ENCODE measurements at places on chromosomes 5 and 9.

GRCh38 chr5:163682234-163682633, 176.8 kb downstream of the MAT2B start:
- DNase-seq: no peak

DNA sequence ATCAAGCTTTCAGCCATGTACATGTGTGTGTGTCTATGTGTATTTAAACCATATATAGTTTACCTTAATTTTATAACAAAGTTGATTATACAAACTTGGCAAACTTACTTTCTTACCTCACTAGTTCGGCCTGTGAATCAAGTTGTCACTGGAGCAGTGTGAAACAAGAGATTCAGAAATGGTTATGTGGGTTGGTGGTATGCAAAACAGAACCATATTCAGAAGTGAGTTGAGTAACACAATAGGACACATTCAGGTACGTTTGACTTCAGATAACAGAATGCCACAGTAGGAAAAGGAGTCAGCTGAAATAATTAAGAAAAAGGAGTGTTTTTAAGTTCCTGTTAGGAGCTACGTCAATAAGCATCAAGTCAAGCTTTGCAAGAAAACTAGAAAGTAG, 21.5 kb downstream of the XPA start:
- no peak for DNase-seq

DNA sequence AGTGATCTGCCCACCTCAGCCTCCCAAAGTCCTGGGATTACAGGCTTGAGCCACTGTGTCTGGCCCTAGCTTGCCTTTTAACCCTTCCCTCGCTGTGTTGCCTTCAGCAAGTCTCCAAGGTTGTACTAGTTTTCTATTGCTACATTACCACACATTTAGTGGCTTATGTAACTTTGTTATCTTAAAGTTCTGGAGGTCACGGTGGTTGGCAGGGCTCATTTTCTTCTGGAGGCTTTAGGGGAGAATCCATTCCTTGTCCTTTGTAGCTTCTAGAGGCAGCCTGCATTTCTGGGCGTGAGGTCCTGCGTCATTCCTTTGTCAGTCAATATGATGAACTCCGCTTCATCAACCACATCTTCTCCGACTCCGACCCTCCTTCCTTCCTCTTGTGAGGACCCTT, 2.9 kb upstream of the PRRC2B start:
- DNase-seq: no peak

DNA sequence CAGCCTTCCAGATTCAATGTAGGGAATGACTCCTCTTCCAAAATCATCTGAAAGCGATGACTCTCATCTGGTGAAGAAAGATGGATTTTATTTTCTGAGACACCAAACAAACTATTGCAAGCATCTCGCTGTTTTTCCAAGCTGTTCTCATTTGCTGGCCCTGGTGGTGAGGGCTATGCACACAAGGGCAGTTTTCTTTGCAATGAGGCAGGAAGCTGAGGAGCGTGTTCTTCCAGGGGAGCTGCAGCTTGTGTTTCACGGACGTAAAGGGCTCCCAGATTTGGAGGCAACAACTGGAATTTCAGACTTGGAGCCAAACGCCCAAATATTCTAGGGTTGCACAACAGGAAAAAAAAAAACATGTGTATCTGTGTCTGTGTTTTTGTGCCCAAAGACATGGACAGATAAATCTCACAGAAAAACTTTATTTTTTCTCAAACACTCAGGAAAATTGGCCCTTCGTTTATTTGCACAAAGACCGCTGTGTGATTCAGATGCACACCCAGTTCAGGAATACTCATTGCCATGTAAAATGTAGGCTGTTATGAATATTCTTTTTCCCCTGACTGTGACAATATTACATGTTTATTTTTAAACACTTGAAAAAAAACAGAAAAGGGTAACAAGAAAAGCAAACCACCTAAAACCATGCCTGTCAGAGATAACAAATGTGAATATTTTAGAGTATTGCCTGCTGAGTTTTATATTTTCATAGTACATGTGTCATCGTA, 151.3 kb downstream of the GAS1 start:
- no peak for DNase-seq

- DNase-seq: no peak
Measured at GRCh38 chr5:72438141-72438540, 69.1 kb downstream of the ZNF366 start.

GRCh38 chr5:140630292-140631035, 2.5 kb downstream of the CD14 start:
- DNase-seq: no peak

DNA sequence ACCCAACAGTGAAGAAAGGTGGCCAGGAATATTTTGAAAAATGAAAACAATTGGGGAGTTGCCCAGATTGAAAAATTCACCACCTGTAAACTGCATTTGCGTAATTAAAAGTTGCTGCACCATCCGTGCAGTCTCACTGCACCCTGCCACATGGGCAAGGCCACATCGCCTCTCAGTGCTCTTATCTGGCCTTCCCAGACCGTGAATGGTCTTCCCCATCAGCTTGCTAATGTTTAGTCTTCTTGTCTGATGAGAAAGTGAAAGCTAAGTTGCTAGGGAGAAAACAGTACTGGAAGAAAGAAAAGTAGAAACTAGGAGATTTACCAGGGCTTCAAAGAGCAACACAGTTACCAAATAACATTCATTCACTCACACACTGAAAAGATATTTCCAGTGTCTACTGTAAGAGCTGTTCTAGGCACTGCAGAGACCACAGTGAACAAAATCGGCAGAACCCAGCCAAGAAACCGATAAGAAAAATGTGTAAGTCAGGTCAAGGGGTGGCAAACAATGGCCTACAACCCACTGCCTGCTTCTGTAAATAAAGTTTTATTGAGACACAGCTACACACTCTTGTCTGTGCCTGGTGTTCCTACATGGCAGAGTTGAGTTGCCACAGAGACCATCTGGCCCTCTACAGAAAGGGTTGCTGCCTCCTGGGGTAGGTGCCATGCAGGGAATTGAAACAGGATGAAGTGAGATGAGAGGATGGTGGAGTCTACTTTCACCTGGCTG, 51.2 kb upstream of the CTSL start:
- DNase-seq: no peak

GRCh38 chr9:135864447-135865049, 42.8 kb downstream of the CAMSAP1 start:
- DNase-seq: no peak

GRCh38 chr5:1324719-1325190, 20.1 kb downstream of the CLPTM1L start:
- no peak for DNase-seq

GRCh38 chr5:141633871-141634561, 2.6 kb downstream of the HDAC3 start:
- no peak for DNase-seq

- no peak for DNase-seq
Measured at GRCh38 chr9:91408475-91408874, 15.2 kb downstream of the NFIL3 start.

- DNase-seq: no peak
Measured at GRCh38 chr9:128102196-128102595, 25.3 kb downstream of the PTGES2 start.

- no peak for DNase-seq
Measured at GRCh38 chr9:78472111-78472510, 175.2 kb downstream of the PSAT1 start.

DNA sequence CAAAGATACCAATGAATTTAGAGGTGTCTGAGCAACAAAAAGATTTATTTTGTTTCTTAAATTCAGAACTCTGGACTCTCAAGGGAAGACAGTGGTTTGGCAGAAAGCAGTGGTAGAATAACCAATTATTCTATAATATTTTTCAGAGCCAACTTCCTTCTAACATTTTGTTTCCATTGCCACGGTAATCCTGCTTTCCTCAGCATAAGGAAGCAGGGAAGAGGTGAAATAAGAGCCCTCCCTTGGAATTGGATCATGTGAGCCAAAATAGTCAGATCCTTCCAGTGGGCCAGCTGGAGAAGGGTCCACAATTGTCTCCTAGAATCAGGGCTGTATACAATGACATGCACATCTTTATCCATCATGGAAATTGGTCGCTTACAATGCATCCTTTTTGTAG, 130.0 kb upstream of the MAP1B start:
- DNase-seq: no peak

DNA sequence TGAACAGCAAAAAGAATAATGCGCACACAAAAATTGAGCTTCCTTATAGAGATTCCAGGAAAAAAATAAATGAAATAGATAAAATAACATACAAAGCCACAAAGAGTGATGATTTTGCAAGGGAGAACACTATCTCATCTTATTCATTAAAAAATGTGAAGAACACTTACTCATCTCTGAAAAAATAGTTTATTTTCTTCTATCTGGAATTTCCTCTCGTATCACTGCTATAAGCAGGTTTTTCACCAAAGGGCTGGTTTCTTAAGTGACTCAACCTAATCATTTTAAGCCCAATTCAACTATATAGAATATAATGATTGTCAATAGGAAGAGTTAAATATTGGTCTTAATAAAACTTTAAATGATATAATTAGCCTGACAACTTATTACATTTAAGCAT, 504.9 kb downstream of the NR2F1-AS1 start:
- DNase-seq: no peak

DNA sequence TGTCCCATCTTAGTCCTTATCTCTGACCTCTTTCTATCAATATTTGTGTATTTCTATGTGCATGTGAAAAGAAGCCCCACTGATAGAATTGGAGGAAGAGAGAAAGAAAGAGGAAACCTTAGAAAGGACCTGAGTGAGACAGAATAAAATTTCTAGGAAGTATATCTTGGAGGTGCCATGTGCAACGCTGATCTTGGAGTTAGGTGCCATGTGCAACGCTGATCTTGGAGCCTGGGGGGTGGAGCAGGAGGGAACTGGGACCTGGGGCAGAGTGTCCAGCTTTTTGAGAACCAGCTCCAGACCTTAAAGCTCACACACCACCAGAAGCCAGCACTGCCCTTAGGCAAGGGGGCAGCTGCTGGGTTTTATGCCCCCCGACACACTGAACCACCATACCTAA, 89.4 kb downstream of the SHC3 start:
- DNase-seq: no peak

GRCh38 chr5:1334831-1335539, 9.9 kb downstream of the CLPTM1L start:
- no peak for DNase-seq

DNA sequence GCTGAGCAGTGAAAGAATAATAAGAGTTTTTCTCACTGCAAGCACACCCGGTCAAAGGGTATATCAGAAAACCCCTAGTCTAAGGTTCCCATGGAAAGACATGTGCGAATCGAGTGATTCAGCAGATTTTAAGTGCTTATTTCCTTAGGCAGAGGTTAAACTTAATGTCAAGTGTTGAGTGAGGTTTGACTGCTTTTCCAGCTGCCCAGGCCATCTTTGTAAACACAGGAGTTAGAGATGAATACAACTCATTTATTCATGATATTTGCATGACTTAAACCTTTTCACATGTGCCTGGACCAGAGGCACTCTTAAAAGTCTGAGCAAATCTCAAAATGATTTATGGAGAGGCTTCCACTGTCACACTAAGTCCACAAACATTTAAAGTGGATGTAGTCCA, 137.8 kb upstream of the RGMB start:
- no peak for DNase-seq

DNA sequence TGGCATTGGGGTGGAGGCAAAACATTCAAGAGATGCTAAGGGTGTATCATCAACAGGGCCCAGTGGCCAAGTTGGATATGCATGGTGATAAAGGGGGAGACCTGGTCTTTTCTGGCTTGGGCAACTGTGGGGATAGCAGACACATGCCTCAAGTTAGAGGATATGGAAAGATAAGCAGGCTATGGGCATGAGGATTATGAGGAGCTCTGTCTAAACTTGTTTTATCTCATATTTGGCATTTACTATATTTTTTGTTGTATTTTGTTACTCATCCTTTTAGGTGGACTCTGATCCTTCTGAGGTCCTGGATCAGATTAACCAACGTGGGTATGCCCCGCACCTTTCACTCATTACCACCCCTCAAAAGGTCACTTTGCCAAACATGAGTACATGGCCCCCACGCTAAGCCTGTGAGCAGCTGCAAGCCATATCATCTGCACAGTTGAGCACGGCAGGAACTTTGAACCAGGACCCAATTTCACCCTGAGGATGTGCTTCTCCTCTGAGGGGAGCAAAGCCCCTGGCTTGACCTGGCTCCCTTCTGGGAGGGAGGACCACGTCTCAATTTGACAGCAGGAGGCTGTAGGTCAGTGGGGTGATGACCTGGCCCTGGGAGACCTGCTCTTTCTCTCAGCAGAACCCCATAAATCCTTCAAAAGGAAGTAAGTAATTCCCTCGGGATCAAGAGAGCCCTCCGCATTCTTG, 71.1 kb upstream of the CD180 start:
- no peak for DNase-seq

GRCh38 chr5:68067976-68068603, 147.5 kb upstream of the PIK3R1 start:
- no peak for DNase-seq

DNA sequence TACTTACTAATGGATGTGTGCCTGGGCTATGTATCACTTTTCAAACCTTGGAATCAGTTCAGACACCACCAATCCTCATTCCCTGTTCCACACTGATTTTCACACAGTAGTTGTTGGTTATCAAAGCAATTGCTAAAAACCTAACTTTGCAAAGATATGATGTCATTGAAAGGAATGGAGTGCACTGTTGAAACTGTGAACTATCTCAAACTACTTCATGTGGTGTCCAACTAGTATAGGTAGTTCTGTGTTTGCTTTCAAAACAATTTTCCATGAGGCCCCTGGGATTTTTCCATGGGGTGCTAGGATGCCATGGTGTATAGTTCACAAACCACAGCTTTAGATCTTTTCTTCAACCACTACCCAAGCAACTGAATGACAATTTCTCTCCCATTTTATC, 17.8 kb downstream of the INIP start:
- DNase-seq: no peak

DNA sequence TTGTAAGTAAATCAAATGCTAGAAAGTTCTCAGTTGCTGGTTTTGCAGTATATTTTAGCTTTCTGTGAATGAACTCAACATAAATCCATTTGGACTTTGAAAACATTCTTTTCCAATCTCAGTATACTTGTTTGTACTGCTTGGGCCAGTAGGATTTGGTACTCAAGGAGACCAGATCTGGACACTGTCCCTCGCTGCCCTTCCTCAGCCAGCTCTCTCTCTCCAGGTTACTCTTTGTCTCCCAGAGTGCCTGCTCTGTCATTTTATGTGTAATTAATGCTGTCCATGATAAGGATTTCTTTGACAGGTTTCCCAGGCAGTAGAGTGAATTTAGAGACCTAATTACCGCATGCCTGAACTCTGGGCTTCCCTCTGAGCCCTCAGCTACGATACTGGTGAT, 344.6 kb upstream of the SGCD start:
- no peak for DNase-seq

DNA sequence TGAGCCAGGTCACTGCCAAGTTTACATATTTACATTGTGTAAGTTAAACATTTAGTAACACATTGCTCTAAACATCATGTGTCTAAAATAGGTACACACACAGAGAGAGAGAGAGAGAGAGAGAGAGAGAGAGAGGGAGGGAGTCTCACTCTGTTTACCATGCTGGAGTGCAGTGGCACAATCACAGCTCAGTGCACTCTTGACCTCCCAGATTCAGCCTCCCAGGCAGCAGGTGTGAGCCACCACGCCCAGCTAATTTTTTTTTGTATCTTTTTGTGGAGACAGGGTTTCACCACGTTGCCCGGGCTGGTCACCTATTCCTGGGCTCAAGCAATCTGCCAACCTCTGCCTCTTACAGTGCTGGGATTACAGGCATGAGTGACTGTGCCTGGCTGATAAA, 1045.3 kb downstream of the TLE1 start:
- no peak for DNase-seq

All from globus pallidus (tissue), 1 donor.